ENCODE measurements at places on chromosomes 12 and 14. TPM values are rescaled to one million over a fixed set of nuclear protein-coding genes. Genes with fewer than 3 reads are reported as not detected.

GRCh38 chr12:115450017-115450416 is 766.0 kb upstream of the TBX3 start:
- no peak for DNase-seq

DNA sequence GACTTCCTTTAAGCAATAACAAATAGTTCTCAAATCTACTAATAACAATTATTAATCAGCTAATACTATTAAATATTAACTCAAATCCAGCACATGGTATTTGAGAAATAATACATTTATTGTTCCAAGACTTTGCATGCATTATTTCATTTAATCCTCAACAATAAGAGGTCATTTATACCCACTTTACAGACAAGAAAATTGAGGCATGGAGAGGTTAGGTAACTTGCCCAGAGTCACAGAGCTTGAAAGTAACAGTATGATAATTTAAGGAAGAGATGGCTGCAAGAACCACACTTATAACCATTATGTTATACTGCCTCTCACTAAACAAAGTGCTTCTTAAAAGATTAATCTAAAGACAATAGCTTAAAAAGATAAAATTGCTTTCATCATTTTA is 318.9 kb downstream of the SOX5 start:
- DNase-seq, result no peak

- peak; percentile 93 for DNase-seq
Measured at GRCh38 chr14:75822522-75823141, 159.2 kb downstream of the TGFB3 start.

The COX14 gene
- 39.0 TPM for total RNA-seq

The CLEC1A gene
- total RNA-seq, result not detected

The TMEM229B gene
- 0.77 TPM for total RNA-seq

GRCh38 chr14:32352631-32353030 is 23.5 kb downstream of the AKAP6 start:
- DNase-seq, result no peak

DNA sequence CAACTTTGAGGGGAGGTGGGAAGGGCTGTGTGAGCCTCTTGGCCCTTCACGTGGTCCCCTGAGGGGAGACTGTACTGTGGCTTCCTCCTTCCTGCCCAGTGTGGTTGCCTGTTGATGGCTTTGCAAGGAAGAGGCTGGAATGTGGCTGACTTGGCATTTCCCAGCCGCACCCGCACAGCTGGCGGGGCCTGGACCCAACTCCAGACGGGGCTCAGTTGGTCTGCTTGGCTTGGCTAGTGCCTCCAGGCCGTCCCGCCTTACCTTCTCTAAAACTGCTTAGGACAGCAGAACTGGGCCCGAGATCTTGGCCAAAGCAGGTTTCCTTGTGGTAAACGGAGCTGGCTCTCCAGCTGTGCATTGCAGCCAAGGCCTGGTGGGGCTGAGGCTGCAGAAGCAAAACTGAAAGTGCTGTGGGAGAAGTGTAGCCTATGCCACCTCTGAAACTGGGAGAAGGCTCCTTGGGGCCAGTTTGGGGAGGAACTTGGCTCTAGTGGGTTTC is 139.5 kb downstream of the SMOC1 start:
- peak; percentile 74 for DNase-seq

DNA sequence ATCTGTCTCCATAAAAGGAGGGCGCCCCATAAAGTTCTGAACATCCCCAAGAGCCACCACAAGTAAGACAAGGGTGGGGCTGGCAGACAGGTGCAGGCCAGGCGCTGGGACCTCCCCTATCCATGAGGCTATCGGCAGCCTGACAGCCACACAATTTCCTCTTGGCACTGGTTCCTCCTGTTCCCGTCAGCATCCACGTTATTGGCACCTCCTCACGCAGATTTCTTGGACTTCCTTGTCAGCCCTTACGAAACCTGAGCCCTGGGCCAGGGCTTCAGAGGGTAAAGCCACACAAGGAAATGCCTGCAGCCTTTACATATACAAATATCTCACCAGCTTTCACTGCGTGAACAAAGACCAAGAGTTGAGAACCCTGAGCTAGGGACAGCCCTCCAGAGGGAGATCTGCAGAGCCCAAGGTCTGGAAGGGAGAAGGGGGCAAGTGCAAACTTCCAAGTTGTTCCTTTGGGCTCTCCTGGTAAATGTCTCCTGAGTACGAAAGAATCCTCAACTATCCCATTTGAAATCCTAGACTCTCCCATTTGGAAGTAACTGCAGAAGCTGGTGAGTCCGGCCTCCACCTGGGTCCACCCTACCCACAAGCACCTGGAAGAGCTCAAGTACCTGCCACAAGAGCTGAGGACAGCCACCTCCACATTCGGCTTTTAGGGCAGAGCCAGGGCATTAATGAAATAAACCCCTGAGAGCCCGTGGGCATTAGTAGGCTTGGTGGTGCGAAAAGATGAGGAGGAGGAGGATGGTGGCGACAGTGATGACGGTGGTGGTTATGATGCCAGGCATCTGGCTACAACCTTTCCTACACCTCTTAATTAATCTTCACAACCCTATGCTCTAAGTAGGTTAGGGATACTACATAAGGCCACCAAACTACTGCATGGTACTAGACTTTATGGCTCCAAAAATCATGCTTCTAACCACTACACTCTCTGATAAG is 5.5 kb upstream of the TC2N start:
- DNase-seq, result peak; percentile 45

GRCh38 chr14:64788706-64789105 is 84.5 kb downstream of the PLEKHG3 start:
- peak; percentile 97 for DNase-seq

GRCh38 chr12:12924169-12924568 is 27.8 kb downstream of the GPRC5D start:
- no peak for DNase-seq

- peak; percentile 11 for DNase-seq
Measured at GRCh38 chr14:77212943-77213678, 31.5 kb downstream of the TMEM63C start.

The LALBA gene
- total RNA-seq, result not detected

The BHLHE41 gene
- 2.3 TPM for total RNA-seq

DNA sequence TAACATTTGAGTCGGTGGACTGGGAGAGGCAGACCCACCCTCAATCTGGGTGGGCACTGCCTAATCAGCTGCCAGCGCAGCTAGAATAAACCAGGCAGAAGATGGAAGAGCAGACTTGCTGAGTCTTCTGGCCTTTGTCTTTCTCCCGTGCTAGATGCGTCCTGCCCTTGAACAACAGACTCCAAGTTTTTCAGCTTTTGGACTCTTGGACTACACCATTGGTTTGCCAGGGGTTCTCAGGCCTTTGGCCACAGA is 27.2 kb upstream of the DNM1L start:
- DNase-seq, result no peak

DNA sequence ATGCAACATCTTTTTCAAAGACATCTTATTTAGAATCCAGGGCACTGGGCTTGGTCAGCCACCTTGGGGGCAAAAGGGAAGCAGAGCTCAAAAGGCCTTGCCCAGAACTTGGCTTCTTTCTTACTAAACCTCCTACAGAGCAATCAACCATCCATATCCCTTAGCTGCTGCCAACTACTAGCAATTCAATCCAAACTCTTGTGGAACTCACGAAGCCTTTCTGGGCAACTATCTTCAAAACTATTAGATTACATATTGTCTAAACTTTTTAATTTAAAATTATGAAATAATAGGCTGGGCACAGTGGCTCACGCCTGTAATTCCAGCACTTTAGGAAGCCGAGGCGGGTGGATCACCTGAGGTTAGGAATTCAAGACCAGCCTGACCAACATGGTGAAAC is 95.5 kb downstream of the PAWR start:
- no peak for DNase-seq

DNA sequence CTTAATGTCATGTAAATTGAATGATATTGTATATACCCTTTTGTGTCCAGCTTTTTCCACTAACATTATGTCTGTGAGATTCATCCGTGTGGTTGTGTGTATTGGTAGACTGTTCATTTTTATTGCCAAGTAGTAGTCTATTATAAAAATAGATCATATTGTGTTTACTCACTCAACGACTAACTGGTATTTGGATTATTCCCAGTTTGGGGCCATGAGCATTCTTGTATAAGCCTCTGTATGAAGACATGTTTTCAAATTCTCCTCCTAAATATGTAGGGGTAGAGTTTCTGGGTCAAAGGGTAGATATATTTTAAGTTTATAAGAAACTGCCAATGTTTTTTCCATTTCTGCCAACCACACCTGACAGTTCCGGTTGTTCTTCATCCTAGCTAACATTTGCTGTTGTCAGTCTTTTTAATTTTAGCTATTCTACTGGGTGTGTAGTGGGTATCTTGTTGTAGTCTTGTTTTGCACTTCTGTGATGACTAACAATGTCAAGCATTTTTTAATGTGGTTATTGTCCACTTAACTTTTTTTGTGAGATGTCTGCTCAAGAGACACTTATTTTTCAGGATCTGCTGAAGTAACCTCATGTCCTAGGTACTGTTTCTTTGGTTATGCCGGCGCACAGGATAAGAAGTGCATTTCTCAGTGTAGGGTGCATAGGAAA is 93.2 kb downstream of the DACT1 start:
- peak; percentile 64 for DNase-seq

DNA sequence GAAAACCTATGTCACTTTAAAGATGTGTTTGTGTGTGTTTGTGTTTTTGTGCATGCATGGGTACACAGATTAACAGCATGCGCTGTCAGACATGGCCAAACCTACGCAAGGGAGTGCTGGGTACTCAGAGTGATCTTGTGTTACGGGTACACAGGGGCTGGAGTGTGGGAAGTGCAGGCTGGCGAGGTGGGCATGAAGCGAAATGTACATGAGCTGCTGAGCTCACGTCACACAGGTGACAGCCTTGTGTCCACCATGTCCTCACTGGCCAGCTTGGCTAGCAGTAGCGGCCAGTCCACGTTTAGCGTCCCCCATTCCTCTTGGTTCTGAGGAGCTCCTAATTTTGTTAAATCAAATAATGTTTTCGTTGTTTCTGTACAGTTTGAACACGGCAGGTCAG is 979.7 kb upstream of the TMEM132C start:
- no peak for DNase-seq

- DNase-seq, result no peak
Measured at GRCh38 chr14:37434867-37435266, 160.2 kb downstream of the FOXA1 start.

DNA sequence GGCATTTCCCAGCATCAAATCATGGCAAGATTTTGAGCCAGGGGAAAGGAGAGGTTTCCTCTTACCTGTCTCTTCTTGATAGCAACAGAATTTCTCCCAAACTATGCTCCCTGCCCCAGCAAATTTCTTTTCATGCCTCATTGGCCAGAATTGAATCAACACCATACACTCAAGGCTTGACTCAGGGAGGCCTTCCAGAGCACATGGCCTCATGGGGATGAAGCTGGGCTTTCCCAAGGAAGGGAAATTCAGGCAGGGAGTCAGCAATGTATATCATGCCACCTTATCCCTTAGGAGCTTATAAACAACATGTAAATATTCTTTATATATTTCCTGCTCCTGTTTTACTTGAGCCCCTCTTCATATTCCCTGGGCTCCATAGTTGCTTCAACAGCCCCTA is 62.1 kb downstream of the ARF6 start:
- no peak for DNase-seq

DNA sequence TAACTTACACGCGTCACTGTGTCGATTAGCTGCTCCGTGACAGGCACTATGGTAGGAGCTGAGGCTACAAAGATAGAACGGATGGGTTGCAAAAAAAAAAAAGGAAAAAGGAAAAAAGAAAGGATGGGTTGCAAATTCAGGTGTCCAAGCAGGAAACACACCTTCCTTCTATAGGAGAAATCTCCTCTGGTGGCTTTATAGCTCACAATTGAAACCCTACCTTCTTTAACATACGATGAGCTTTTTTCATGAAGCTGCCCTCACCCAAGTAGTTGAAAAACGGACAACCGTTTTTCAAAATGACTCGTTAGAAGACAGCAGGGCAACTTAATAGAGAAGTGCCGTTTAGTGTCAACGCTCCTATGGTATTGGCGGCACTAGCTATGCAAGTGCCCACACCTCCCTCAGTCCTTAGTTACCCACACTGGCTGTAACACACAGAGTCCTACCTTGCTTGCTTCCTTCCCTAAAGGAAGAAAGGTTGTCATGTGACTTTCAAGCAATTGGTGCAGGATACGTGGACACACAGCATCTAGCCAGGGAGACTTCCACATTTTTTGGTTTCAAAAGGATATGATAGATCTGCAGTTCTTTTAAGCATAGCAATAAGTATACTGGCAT is 682 bp upstream of the TRIP11 start:
- peak; percentile 19 for DNase-seq

The MMP14 gene
- total RNA-seq, result 375 TPM
